ENCODE measurements at places on chromosomes 1 and 21. TPM values are rescaled to one million over a fixed set of nuclear protein-coding genes. Genes with fewer than 3 reads are reported as not detected.

- no peak for DNase-seq
Measured at GRCh38 chr1:73065339-73066041, 783.2 kb upstream of the NEGR1 start.

- peak; percentile 20 for DNase-seq
Measured at GRCh38 chr1:203744075-203744972, 20.7 kb upstream of the LAX1 start.

Gene OR2L13
- total RNA-seq, result not detected

Gene PALMD
- 254 TPM for total RNA-seq

DNA sequence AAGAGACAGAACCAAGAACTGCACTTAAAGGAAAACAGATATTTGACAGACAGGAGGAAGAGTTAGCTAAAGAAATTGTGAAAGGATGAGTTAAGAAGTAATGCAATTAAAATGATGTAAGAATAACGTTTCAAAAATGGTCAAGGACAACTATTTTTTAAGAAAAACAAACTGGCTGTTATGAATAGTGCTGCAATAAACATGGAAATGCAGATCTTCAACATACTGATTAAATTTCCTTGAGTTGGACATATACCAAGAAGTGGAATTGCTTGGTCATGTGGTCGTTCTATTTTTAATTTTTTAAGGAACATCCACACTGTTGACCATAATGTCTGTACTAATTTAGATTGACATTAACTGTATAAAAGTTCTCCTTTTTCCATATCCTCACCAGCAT, 23.1 kb upstream of the PHTF1 start:
- no peak for DNase-seq

GRCh38 chr1:198776602-198777029, 137.8 kb downstream of the PTPRC start:
- peak; percentile 25 for DNase-seq

Gene MYOM3
- 266 TPM for total RNA-seq

Gene NCAM2
- total RNA-seq, result 0.61 TPM

Gene ARHGAP30
- total RNA-seq, result 0.91 TPM

Gene ZNF697
- total RNA-seq, result 1.4 TPM

Gene HAO2
- not detected for total RNA-seq

Gene TNFSF4
- total RNA-seq, result 0.23 TPM

Gene SLC16A4
- total RNA-seq, result 3.5 TPM

DNA sequence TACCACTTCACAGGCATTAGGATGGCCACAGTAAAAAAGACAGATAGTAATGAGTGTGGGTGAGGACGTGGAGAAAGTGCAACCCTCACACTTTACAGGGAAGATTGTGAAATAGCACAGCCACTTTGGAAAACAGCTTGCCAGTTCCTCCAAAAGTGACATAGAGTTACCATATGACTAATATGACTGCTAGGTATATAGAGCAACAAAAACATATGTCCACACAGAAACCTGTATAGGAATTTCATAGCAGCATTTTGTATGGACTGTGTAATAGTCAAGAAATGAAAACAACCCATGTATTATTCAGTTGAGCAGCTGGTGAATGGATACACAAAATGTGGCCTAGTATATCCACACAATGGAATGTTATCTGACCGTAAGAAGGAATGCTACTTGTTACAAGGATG, 30.4 kb upstream of the LBR start:
- DNase-seq, result no peak

GRCh38 chr21:42164064-42164789, 54.7 kb upstream of the ABCG1 start:
- DNase-seq, result peak; percentile 62

- no peak for DNase-seq
Measured at GRCh38 chr1:156451505-156452160, 48.9 kb downstream of the MEF2D start.

GRCh38 chr1:42381280-42381673, 685 bp downstream of the RIMKLA start:
- no peak for DNase-seq

GRCh38 chr1:21270086-21270689, 20.1 kb downstream of the ECE1 start:
- DNase-seq, result no peak

DNA sequence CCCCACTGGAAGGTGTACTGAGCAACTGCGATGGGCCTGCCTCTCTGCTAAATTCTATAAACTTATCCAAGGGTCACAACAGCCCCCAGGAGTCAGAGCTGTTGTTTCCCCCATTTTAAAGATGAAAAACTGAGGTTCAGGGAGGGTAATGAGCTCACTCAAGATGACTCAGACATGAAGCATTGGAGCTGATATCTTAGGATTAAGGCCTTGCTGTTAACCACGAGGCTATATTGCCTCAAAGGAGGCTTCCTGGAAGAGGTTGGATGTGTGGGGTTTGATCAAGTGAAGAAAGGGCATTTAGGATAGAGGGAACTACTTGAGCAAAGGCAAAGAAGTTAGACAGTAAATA, 6.7 kb downstream of the LDLRAP1 start:
- DNase-seq, result no peak

DNA sequence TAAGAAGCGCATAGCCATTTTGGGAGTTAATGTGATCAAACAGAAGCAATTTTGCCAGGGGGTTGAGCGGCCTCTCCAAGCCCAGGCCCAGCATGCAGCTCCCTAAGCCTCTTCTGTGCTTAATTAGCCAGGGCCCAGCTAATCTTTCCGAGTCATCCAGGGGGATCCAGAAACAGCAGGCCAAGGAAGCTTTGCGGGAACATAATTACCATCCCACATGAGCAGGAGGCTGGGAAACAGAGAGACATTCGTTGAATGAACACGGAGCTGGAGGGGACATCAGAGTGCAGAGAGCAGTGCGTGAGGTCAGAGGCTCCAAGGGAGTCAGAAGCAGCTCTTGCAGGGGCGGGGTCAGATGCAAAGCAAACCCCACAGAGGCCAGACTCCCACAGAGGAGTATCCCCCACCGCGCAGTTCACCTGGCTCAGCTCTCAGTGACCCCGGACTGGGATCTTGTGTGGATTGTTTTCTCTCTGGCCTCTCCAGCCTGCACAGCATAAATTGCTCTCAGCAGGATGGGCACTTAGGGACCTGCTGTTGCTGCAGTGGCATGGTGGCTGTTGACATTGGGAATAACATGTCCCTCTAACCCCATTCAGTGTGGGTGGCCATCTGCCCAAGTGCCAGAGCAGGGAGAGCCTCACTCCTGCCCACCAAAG, 657.4 kb downstream of the AJAP1 start:
- DNase-seq, result no peak

Gene THEMIS2
- total RNA-seq, result 7.7 TPM

Gene PWP2
- 3.9 TPM for total RNA-seq

GRCh38 chr1:1150100-1150499, 23.6 kb upstream of the TTLL10 start:
- DNase-seq, result no peak

Gene STUM
- total RNA-seq, result 0.95 TPM

Gene RIIAD1
- not detected for total RNA-seq

DNA sequence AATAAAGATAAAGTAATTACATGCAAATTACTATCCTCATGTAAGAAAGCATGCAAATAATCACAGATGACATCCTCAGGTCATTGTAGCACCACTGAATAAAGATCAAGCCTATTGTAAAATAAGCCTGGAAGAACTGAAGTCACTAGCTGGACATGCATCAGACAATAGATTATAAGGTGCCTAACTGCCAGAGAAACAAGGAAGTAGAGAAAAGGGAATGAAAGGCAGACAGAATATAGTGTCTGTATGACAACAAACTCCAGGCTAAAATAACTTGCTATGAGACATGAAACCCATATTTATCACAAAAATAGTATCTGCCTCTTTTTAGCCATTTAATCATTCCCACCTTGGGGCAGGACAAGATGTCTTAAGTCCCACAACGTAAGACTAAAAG, 108.7 kb downstream of the ENAH start:
- DNase-seq, result no peak

GRCh38 chr1:85404408-85404807, 60.6 kb downstream of the DDAH1 start:
- no peak for DNase-seq

Gene KLHDC7A
- total RNA-seq, result 0.13 TPM

Gene TMCC2
- 6.5 TPM for total RNA-seq

DNA sequence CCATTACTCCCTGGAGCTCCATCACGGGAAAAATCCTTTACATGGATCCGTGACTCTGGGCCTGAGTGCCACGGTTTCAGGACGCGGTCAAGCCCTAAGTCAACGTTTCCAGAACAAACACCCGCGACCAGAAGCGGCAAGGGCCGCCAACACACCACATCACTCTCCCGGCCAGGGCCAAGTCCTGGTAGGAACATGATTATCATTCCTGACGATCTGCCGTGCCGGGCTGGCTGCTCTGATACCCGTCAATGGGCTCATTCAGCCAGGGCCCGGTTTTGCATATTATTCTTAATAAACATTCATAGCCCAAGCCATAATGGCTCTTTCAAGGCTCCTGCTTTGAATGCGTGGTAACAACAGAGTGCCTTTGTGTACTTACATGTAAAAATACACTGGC, 44.6 kb upstream of the SIM2 start:
- no peak for DNase-seq

Gene SPOCD1
- not detected for total RNA-seq

Gene CTSS
- 11.7 TPM for total RNA-seq

DNA sequence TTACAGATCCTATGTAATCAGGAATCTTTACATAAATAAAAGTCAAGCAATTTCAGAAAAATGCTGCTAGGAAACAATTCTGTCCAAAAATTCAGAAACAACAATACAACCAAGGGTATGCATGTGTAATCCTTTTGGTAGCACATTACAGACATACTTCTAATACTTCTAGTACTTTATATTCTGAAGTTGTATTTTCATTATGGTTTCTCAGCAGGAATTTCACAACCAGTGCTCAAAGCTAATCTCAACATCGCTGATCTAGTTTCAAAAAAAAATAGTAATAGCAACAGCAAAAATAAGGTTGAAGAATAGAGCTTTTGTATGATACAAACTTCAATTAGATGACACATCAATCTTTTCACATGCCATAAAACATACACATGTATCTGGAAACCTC, 545.2 kb downstream of the LTN1 start:
- DNase-seq, result no peak

- no peak for DNase-seq
Measured at GRCh38 chr1:208251911-208252835, 8.0 kb upstream of the PLXNA2 start.

Gene COL6A2
- total RNA-seq, result 141 TPM

- DNase-seq, result peak; percentile 89
Measured at GRCh38 chr1:229844675-229845074, 218.6 kb downstream of the URB2 start.

DNA sequence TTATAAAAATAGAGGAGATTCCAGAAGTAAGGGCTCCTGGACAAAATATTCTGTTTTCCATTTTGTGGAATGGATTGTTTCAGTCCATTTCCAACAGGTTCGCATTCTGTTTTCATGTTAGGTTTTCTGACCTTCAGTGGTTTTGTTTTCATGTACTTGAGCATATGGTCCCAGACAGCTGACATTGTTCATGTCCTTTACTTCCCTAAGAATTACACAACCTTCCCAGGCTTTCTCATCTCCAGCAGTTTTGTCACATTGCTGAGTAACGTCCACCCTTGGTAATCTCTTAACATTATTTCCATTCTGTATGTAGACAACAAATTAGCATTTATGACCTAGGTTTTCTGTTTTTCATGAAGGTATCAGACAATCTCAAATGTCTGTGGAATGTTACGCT, 21.0 kb upstream of the ERRFI1 start:
- no peak for DNase-seq

DNA sequence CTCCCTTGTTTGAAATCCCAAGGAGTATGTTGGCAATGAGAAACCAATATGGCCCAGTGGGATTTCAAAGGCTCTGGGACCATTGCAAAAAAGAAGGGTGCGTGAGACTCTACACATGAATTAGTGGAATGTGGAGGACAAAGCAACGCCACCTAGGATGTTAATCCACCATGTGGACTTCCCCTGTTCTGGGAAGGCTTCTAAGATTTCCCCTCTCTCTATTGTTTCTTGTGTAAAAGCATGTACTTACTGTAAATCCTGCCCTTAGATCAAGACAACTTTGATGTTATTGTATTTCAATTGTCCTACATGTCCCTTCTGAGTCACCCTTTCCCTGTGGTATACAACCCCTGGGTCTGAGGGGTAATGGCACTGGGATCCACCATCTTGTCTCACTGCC, 4.7 kb upstream of the ACADM start:
- no peak for DNase-seq

GRCh38 chr1:9413071-9413876, 120.6 kb downstream of the SPSB1 start:
- peak; percentile 74 for DNase-seq

GRCh38 chr21:15406791-15407190, 323.0 kb upstream of the USP25 start:
- no peak for DNase-seq

Gene MYOG
- total RNA-seq, result 21.4 TPM

- DNase-seq, result no peak
Measured at GRCh38 chr1:185821612-185822385, 87.6 kb downstream of the HMCN1 start.

Gene UMODL1
- not detected for total RNA-seq

Gene KCNH1
- total RNA-seq, result 0.29 TPM

Gene PAPPA2
- total RNA-seq, result not detected

DNA sequence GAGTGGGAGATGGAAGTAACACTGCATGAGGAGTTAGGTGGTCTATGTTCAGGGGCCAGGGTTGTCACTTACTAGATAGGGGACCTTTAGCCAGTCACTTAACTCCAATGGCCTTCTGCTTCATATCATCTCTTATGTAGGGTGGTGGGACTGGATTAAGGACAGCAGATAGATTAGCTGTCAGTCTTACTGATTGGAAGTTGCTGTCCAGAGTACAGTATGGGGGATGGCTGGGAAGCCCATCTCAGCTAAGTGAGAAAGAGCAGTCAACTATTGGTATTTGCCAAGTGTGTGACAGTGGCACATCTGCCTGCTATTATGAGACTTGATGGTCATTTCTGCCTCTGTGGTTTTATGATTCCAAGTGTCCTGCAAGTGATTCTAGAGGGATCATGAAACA, 130.9 kb downstream of the FGGY start:
- no peak for DNase-seq

Gene ANKRD65
- 1.5 TPM for total RNA-seq

DNA sequence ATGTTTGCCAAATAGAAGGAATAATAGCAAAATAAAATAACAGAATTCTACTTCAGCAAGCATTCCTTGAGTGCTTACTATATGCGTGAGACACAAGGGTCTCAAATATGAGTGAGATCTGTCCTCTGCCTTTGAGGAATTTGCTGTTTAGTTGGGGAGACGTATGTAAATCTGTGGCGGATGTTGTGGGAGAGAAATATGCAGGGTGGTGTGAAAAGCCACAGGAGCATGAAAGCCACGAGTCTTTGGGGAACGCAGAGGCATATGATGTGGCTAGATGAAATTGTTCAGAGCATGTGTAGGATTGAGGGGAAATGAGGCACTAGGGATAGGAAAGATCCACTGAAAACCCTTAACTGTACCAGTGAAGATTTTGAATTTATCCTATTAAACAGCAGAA, 244.4 kb downstream of the PBX1 start:
- DNase-seq, result no peak

Gene FAM78B
- total RNA-seq, result 2.6 TPM
